Naive thymus-derived CD8-positive, alpha-beta T cell (primary cell): ENCODE measurements at places on chromosomes 2 and 18. TPM values are rescaled to one million over a fixed set of nuclear protein-coding genes. Genes with fewer than 3 reads are reported as not detected.

The CLEC4F gene
- polyA plus RNA-seq, result not detected

The LRP1B gene
- not detected for polyA plus RNA-seq

The DPYSL5 gene
- polyA plus RNA-seq, result not detected

The RMND5A gene
- polyA plus RNA-seq, result 16.4 TPM

The FLACC1 gene
- polyA plus RNA-seq, result 1.6 TPM

The FOXD4L1 gene
- not detected for polyA plus RNA-seq

The SATB2 gene
- polyA plus RNA-seq, result 0.43 TPM

The FTCDNL1 gene
- 1.8 TPM for polyA plus RNA-seq

The SGO2 gene
- polyA plus RNA-seq, result 2.4 TPM

The SDC1 gene
- not detected for polyA plus RNA-seq

The RBKS gene
- 2.4 TPM for polyA plus RNA-seq

The PFN4 gene
- not detected for polyA plus RNA-seq

The VWC2L gene
- polyA plus RNA-seq, result not detected

The CROCC2 gene
- polyA plus RNA-seq, result not detected

The DNAJC5G gene
- polyA plus RNA-seq, result not detected

The TGIF1 gene
- polyA plus RNA-seq, result 31.6 TPM

The KATNAL2 gene
- 0.11 TPM for polyA plus RNA-seq

The CNDP1 gene
- not detected for polyA plus RNA-seq

The CYS1 gene
- not detected for polyA plus RNA-seq

The NPHP1 gene
- 0.49 TPM for polyA plus RNA-seq

The RELCH gene
- polyA plus RNA-seq, result 9.3 TPM

- peak; percentile 39 for DNase-seq
Observed at GRCh38 chr2:175880-176820, 87.7 kb downstream of the SH3YL1 start.

DNA sequence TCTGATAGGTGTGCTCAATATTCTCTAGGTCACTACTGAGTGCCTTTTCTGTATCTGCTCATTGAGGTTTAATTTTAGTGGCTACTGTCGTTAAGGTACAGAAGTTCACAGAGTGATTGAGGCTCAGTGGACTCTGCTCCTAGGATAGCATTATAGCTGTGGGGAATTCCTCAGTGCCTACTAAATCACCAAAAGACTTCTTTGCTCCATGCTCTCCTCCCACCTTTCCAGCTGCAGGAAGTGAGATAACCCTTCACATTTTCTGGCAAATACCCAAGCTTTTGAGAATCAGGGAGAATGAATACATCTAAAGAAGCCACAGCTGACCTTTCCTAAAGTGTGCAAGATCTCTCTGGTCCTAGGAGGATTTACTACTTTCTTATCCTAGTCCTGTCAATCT lies 95.2 kb upstream of the FSIP2 start:
- DNase-seq, result no peak

- DNase-seq, result no peak
Observed at GRCh38 chr2:38446906-38447561, 70.0 kb upstream of the ATL2 start.

DNA sequence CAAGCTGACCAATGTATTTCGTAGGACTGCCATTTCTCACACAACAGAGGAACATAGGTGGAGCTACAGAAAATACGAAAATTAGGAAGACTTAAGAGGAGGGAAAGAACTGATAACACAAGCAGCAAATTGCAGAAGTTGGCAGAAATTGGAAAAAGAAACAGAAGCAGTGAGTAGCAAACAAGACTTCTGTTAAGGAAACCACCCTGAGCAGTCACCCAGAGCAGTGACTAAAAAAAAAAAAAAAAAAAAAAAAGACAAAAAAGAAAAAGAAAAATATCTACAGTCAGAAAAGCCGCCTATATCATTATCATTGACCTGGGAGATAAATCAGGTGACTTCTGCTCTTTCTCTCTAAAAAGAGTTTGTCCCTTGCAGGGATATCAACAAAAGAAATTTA lies 21.4 kb downstream of the STK17B start:
- DNase-seq, result no peak

GRCh38 chr2:240360645-240361475 lies 74.6 kb upstream of the GPC1 start:
- no peak for DNase-seq

DNA sequence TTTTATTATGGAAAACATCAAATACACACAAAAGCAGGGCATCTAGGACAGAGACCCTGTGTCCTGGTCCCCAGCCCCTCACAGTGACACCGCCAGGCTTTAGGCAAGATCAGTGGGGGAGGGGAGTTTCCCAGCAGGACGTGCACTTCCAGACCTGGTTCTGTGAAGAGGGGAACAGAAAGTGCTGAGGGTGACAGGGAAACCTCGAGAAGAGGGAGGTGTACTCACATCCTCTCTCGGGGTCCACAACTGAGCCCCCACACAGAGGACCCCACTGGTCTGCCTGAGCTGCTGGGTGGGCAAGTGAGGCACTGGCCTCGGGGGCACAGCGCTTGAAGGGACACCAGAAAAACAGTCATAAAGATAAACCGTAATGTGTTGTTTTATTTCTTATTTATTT lies 4.4 kb upstream of the GPR35 start:
- no peak for DNase-seq

GRCh38 chr2:195322324-195322723 lies 334.7 kb upstream of the SLC39A10 start:
- no peak for DNase-seq

GRCh38 chr2:19667536-19667949 lies 234.2 kb downstream of the TTC32 start:
- DNase-seq, result no peak

DNA sequence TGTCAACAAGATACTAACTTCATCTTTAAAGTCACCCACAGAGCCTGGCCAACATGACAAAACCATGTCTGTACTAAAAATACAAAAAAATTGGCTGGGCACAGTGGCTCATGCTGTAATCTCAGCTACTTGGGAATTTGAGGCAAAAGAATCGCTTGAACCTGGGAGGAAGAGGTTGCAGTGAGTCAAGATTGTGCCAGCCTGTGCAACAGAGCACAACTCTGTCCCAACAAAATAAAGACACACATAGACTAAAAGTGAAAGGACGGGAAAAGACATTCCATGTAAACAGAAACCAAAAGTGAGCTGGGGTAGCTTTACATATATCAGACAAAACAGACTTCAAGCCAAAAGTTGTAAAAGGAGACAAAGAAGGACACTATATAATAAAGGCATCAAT lies 34.8 kb downstream of the USP34 start:
- DNase-seq, result no peak

- DNase-seq, result no peak
Observed at GRCh38 chr2:144774809-144775208, 254.9 kb upstream of the ZEB2 start.

GRCh38 chr2:67574230-67574629 lies 177.1 kb downstream of the ETAA1 start:
- no peak for DNase-seq

- no peak for DNase-seq
Observed at GRCh38 chr18:30150586-30151250, 891.8 kb downstream of the DSC3 start.

DNA sequence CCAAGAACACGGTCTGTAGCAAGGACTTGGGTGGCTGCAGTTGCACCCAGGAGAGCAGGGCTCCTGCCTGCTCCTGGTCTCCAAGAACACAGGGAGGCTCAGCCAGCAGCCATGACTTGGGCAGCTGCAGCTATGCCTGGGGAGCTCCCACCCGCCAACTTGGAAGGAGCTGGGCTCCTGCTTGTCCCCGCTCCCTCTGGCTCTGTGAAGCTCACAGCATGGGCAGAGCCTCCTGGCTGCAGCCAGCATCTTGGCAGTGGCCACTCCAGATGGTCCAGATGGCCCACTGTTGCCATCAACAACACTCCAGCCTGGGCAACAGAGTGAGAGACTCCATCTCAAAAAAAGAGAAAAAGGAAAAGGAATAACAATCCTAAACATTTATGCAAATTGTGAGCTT lies 5.2 kb downstream of the ZSCAN30 start:
- DNase-seq, result no peak

GRCh38 chr2:137435162-137435561 lies 529.1 kb upstream of the HNMT start:
- no peak for DNase-seq

DNA sequence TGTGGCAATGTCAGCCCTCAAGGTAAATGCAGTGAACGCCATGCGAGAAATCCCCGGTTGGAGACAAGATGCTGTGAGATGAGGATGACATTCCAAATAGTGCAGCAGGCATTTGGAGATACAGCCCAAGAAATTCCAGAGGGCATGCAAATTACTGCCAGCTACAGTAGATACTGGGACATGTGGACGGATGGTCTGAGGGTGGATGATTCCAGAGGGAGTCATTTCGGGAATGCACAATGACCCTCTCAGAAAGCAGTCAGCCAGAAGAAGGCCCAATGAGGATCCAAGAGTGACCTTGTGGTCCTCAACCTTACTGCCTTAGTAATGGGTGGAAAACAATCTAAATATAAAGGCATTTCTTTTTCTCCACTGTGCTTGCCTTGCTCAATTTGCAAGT lies 111.3 kb downstream of the HNRNPLL start:
- no peak for DNase-seq

DNA sequence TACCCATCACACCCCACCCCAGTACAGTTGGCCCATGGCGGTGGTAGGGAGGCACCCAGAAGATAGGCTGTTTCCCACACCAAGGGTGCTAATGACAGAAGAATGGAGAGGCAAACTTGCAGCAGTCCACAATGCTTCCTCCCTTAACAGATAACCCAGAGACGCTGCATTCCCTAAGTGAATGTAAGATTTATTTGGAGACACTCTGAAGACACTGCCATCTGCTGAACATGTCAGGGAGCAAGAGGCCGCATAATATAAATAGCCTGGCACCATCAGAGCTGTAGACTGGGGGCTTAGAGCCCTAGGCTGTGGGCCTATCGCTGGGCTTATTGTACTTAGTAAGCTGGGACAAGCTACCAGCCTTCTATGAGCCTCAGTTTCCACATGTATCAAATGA lies 2.2 kb upstream of the IWS1 start:
- no peak for DNase-seq

GRCh38 chr2:64857581-64858471 lies 131.4 kb upstream of the SLC1A4 start:
- DNase-seq, result no peak

GRCh38 chr2:150679456-150680120 lies 192.1 kb upstream of the RND3 start:
- DNase-seq, result no peak

- no peak for DNase-seq
Observed at GRCh38 chr18:950882-951495, 46.3 kb downstream of the ADCYAP1 start.

DNA sequence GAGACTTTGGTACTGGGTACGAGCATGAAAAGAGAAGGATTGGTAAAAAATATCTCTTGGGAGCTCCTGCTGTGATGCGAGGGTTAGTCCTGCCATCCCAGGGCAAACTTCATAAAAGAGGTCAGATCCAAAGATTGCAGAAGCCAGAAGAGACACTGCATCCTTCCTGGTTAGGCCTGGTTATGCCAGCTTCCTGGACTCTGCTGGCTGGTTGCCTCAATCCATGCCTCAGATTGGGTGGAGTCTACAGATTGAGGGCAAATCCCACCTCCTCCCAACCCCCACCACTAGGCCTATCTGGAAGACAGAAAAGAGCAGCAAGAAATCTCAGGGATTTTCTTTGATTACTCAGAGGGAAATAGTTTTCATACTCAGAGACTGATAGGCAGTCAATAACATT lies 5.3 kb upstream of the ACADL start:
- no peak for DNase-seq

GRCh38 chr2:136118819-136119716 lies 1.1 kb upstream of the CXCR4 start:
- DNase-seq, result peak; percentile 90

- no peak for DNase-seq
Observed at GRCh38 chr2:126885751-126886210, 12.9 kb upstream of the TEX51 start.

DNA sequence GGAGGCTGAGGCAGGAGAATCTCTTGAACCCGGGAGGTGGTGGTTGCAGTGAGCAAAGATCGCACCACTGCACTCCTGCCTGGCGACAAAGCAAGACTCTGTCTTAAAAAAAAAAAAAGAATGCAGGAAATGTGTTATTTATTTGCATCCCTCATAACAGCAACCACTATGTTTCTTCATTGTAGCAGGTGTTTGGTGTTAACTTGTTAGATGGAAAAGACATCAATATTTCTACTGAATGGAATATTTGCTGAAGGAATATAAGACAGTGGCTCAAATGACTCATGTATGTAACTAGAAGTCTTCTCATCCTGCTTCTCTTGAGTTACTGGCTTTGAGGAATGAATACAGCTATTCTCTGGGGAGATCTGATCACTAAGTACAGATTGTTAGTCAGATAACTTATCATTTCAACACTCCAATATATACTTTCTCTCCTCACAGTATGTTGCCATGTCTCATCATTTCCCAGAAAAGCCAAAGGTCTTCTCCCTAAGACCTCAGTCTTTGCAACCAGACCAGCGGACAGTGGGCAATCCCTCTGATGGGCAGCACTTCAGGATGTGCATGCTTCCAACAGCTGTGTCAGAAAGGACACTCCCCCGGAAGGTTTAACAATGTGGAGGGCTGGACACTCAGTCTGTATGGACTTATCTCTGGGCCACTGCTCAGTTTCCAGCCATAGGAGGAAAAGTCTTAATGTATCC lies 104.4 kb upstream of the STK17B start:
- DNase-seq, result no peak

- DNase-seq, result no peak
Observed at GRCh38 chr18:40365526-40365925, 1589.5 kb upstream of the PIK3C3 start.

GRCh38 chr2:168139852-168140251 lies 107.5 kb downstream of the STK39 start:
- no peak for DNase-seq

GRCh38 chr2:140975237-140975636 lies 1155.6 kb downstream of the LRP1B start:
- DNase-seq, result no peak

- no peak for DNase-seq
Observed at GRCh38 chr2:71646028-71646427, 192.7 kb downstream of the DYSF start.

- DNase-seq, result no peak
Observed at GRCh38 chr18:59419386-59419785, 60.3 kb upstream of the LMAN1 start.
